GM23338 (cell line): ENCODE measurements at places on chromosomes 11 and 22. TPM values are rescaled to one million over a fixed set of nuclear protein-coding genes. Genes with fewer than 3 reads are reported as not detected.

RCE1 gene
- total RNA-seq: 44.7 and 55.1 TPM in 2 replicates

P2RY2 gene
- total RNA-seq: 0.85 and 1.6 TPM in 2 replicates

OLFML1 gene
- not detected in 2 replicates for total RNA-seq

GRCh38 chr11:128086794-128087193 is 500.6 kb downstream of the ETS1 start:
- DNase-seq: no peak
- H3K27me3 ChIP-seq: no peaks in the 10 kb centered on the region
- no peak overlapping the region for H3K4me3 ChIP-seq
- H3K27ac ChIP-seq: no peak overlapping the region
- H3K4me1 ChIP-seq: no peaks in the 10 kb centered on the region
